ENCODE measurements at places on chromosomes 11 and 22. TPM values are rescaled to one million over a fixed set of nuclear protein-coding genes. Genes with fewer than 3 reads are reported as not detected.
A peak's percentile ranks its signal among the peaks of the same experiment; 100 is the strongest.

DNA sequence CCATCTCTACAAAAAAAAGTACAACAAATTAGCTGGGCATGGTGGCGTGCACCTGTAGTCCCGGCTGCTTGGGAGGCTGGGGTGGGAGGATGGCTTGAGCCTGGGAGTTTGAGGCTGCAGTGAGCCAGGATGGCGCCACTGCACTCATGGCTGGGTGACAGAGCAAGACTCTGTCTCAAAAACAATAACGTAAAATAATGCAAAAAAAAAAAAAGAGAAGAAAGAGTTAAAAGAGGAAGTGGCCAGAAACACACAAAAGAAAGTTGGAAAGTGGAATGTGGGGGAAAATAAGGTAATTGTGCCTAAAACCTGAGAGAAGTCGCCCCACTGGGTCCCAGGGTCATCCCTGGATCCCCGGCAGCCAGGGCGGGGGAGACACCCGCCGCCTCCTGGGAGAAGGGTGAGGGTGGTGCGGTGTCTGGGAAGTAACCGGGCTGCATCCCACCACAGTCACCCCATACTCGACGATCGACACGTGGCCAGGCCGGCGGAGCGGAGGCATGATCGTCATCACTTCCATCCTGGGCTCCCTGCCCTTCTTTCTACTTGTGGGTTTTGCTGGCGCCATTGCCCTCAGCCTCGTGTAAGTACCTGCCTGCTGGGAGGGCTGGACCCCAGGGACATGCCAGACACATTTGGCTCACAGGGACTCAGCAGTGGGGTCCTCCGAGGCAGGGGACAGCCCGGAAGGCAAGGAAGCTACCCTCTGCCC is 8.1 kb downstream of the UPK3A start:
- DNase-seq: no peak

The MRGPRX3 gene
- total RNA-seq: not detected

The CCDC15 gene
- total RNA-seq: 0.77 TPM

The SLC43A3 gene
- total RNA-seq: 61.6 TPM

DNA sequence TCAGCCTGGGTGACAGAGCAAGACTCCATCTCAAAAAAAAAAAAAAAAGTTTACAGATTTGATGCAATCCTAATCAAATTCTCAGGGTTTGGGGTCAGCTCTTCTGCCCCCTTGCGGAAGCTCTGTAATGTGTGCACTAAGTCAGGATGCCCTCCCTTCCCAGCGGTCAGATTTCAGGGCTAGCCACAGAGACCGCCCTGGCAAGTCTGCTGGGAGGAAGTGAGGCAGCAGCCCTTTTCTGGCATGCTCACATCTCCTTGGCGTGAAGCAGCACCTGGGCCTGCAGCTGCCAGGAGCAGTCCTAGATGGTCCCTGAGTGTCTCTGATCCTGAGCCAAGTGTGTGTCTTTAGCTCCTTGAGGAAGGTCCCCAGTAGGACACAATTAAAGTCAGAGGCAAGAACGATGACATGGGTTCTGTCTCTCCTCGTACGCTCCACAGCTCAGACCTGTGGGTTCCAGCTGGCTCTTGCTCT is 10.9 kb upstream of the APOBEC3C start:
- DNase-seq: peak; percentile 82

Data from fibroblast of lung (primary cell).